ENCODE measurements at places on chromosomes 6 and 20. TPM values are rescaled to one million over a fixed set of nuclear protein-coding genes. Genes with fewer than 3 reads are reported as not detected.

- H3K27ac ChIP-seq: no peak overlapping the region
- peaks cover 10% of the 10 kb centered on the region for H3K4me1 ChIP-seq
- H3K36me3 ChIP-seq: no peaks in the 10 kb centered on the region
- DNase-seq: peak; percentile 96
- H3K4me3 ChIP-seq: peak overlapping the region; percentile 31
These were observed 38.2 kb downstream of the MICA start for GRCh38 chr6:31441365-31442267.

The EMILIN3 gene
- not detected for total RNA-seq

DNA sequence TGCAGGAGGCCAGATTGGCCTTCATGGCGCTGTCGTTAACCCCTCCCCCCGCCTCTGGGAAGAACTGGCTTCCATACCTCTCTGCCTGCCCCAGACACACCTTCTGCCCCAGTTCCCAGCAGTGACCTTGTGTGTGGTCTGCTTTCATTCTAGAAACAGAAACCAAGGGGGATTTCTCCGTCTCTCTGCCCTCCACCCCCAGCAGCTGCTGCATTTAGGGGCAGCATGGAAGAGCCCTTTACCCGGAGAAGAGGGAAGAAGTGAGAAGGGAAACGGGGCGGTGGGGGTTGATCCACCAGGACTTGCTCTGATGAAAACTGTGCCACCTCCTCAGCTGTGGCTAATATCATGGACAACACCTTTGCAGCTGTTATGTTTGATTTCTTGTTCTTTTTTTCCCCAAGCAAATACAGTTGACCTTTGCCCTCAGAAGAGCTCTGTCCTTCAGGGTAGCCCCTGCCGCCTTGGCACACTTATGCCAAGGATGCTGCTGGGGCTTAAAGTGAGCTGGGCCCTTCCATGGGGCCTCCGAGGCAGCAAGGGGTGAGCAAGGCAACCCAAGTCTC lies 6.1 kb downstream of the GLP1R start:
- H3K4me1 ChIP-seq: no peaks in the 10 kb centered on the region
- DNase-seq: peak; percentile 33
- H3K27me3 ChIP-seq: peaks cover 5% of the 10 kb centered on the region
- no peak overlapping the region for H3K27ac ChIP-seq
- no peaks in the 10 kb centered on the region for H3K36me3 ChIP-seq

DNA sequence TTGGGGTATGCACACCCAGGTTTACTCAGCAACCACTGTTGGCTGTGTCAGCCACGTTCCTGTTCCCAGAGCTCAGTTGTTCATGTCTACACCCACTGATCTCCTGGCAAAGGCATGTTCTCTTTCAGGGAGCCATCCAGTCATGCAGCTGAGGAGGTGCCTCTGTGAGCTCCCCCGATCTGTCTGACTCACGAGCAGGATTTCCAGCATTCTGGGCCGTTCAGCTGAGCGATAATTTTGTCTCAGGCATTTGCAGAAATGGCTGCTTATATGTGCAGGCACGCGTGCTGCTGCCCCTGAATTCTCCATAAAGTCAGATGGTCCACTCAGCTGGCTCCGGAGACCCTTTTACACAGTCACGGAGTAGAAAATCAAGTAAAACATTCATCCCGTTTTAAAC lies 78.4 kb upstream of the IYD start:
- H3K4me1 ChIP-seq: no peaks in the 10 kb centered on the region
- no peak for DNase-seq
- H3K36me3 ChIP-seq: no peaks in the 10 kb centered on the region
- no peak overlapping the region for H3K4me3 ChIP-seq
- no peaks in the 10 kb centered on the region for H3K27me3 ChIP-seq
- H3K27ac ChIP-seq: no peak overlapping the region

All from spleen (tissue), 13 donors.